SIG-M5 (cell line): ENCODE measurements at places on chromosomes 12 and 14.

DNA sequence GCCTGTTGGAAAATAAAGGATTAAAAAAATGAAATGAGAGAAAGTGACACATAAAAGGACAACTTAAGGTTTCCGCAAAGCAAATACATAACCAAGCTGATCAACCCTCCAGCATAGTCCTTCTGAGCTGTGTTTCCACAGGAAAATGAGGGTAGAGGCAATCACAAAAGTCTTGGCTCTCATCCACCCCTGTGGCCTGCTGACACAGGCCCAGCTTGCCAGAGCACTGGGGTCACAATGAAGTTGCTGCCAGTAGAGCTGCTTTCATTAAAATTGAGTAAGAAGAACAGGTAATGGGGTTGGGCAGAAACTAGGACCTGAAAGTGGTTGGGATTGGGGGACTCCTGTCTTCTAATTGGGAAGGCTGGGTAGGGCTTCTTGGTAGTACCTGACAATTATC lies 65.9 kb downstream of the RERG start:
- DNase-seq: no peak

GRCh38 chr12:47867495-47867941 lies 37.3 kb downstream of the VDR start:
- no peak for DNase-seq

DNA sequence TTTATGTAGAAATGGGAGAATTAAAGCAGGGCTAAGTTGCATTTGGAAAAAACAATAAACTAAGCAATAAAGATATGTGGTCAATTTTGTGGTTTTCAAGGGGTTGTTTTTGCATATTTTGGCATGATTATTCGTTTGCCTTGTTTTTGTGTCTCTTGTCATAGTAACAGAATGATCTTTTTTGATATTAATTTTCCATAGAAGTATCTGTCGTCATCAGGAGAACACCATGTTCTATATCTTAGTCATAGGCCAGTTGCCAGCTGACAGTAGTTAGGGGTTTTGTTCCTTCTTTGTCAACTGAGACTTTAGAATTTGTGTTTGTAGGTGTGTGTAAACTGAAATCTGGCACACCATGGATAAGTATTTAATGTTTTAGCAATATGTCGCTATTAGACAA lies 1354.8 kb downstream of the LRFN5 start:
- no peak for DNase-seq

DNA sequence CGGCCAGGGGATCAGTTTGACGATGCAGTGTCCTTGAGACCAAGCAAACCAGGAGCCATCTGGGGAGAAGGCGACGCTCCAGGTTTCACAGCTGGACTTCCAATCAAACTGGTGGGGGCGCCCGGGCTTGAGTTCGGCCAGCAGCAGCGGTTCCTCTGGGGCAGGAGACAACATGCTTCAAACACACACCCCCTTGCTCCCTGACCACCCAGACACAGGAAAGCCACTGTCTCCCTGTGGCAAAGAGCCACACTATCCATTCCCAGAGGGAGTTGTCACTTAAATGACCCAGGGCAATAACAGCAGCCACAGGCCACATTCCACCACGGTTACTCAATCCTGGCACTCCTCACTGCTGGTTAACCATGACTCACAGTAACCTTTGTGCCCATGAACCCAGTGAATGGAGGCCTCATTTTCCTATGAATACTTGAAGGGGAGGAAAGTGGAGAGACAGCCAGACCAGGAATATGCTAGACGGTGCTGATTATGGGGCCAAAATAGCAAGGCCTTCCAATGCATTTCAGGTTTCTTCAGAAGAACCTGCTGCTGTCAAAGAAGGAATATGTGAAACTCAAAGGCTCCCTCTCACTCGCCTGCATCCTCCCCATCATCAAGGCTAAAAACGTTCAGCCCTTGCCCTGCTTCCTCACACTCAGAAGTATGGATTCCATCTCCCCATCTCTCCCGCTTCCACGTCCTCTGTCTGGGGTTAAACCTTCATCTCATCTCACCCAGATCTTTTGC lies 8.5 kb downstream of the WSB2 start:
- no peak for DNase-seq

GRCh38 chr12:89799316-89799715 lies 90.7 kb upstream of the ATP2B1 start:
- DNase-seq: no peak

DNA sequence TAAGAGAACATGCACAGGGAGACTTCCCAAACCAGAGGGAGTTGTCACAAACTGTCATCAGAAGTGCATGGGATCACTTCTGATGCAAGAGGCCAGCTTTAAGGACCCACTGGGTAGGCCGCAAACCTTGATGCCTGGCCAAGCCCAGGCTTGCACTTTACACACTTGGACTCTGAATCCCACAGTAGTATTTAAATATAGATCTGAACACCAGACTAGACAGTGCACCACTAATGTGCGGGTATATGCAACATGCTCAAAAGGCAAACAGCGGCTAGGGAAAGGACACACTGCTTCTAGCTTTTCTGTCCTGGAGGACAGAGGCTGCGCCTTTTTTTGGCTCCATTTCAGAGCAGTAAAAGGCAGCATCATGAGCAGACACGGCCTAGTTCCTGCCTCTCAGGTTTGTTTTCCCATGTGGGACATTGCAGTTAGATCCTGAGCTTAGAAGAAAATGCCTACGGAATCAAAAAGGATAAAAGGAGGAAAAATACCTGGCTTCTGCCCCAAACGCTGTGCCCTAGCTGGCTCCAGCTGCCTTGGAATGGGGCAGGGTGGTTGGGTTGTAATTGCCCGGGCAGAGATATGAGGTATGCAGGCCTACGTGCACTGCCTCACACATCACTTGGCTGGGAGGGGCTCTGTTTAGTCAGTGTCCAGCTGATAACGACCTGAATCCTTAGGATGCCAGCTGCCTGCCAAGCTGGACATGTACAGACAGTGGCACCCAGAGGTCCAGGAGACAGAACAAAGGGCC lies 84.5 kb upstream of the EGLN3 start:
- no peak for DNase-seq

GRCh38 chr12:96143392-96143791 lies 50.8 kb upstream of the ELK3 start:
- DNase-seq: no peak

DNA sequence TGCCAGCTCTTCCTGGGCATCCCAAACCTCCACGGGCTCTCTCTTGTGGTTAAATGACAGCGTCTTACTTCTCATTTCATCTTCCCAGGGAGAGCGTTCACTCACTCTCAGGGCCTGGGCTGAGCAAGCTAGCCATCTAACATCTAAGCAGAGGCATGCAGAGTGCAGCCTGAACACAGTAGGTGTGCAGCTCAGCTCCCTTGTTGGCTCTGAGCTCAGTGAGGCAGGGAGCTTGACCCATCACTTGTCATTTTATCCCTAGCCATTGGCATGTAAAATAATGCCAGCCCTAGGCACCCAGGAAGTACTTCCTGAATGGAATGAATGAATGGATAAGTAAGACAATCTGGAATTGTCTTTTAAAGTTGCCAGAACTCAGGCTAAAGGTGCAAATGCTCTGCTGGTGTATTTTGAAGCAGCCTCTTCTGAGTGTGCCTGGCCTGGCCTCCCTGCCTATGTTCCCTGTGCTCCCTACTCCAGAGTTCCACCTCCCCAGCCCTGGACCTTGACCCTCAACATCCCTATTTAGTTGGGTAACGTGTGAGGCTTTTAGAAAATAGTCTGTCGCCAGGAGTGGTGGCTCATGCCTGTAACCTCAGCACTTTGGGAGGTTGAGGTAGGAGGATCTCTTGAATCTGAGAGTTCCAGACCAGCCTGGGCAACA lies 9.5 kb upstream of the MEG3 start:
- DNase-seq: no peak

DNA sequence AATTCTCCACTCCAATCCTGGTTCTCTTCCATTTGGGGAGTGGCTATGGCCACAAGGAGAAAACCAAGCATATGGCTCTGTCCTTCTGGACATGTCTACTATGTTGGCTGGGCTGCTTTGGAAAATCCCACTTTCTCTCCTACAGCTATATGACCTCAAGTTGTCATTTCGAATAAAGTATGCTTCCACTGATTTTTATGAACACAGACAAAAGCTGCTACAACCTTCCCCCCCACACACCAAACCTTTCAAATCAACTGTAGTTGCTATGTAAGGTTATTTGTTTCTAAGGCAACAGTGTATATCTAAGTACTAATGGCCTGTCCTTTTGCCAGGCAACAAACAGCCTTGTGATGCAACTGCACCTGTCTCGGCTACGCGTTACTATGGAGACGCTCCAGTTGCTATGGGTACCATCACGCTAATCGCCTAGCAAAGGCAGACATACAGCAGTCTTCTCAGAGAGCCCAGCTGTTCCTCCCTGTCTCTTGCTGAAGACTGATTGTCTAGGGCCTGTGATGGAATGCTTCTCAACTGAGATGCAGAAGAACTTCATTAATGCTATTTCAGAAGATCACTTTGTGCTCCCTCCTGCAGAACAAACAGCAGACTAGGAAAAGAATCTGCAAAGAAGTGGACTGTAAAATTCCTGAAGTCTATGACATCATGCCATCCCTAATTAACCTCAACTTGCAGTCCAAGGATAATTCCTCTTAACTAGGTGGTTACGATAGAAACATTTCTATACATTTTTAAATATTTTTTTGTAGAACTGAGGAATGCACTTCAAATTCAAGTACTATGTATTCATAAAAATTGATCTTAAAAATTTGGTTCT lies 67.6 kb downstream of the FOXN3 start:
- no peak for DNase-seq

DNA sequence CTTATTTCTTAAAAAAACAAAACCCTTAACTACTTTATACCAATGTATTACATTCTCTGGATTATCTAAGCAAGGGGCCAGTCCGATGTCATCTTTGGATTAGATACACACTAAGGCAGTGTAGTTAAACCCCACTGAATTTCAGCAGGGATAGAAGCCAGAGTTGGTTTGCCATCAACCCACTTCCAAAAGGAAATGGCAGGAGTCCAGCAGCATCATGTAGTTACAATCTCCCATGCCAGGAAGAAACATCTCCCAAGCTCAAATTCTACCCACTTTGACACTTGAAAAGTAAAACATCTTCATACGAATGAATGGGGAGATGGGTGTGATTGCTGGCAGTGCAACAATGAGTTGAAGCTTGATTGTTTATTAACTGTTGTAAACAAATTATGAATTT lies 203.5 kb upstream of the PLXNC1 start:
- DNase-seq: no peak

GRCh38 chr14:24055971-24056799 lies 4.4 kb downstream of the CARMIL3 start:
- DNase-seq: no peak

DNA sequence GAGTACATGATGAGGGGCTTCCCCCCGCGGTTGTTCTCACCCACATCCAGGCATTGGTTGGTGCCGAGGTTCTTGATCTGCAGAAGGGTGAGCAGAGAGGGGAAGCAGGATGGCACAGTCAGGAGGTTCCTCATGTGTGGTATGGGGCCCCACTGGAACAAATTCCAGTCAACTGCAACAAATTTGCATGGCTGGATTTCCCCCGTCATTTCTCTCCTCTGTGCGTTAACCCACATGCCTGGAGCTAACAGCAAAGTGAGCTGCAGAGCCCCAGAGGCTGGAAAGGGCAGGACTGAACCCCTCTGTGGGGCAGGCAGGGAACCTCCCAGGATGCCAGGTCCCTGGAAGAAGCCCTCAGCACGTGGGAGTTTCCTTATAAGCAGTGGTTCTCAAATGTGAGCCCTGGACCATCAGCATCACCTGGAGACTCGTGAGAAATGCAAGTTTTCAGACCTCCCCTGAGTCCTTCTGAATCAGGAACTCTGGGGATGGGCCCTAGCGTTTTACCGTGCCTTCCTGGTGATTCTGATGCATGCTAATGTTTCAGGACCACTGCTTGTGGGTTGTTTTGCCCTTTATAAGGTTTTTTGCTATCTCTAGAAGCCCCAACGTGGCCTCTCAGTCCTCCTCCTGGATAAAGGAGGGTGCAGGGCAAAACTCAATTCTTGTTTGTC lies 11.0 kb upstream of the CELA1 start:
- DNase-seq: no peak

DNA sequence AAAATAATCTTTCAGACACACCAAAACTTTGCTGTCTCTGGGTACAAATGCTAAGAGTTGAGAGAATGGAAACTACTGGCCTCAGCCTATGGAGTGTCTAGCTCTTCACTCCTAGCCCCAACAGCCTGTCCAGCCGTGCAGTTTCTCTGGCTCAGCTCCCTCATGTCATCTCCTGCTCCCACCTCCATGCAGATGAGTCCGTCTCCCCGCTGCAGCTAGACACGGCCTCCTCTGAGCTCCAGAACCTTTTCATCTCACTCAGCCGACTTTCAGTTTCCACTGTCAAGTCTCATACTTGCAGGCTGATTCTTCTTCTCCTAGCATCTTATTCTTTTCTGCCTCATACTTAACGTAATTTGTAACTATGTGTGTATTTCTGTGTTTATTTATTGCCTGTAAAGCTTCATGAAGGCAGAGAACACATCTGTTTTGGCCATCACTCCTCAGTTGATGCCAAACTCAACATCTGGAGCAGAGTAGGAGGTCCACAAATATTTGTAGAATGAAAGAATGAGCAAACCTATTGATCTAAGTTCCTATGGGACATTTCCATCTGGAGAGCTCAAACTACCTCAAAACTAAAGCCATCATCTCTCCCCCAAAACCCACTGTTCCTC lies 139.8 kb upstream of the PWP1 start:
- no peak for DNase-seq

DNA sequence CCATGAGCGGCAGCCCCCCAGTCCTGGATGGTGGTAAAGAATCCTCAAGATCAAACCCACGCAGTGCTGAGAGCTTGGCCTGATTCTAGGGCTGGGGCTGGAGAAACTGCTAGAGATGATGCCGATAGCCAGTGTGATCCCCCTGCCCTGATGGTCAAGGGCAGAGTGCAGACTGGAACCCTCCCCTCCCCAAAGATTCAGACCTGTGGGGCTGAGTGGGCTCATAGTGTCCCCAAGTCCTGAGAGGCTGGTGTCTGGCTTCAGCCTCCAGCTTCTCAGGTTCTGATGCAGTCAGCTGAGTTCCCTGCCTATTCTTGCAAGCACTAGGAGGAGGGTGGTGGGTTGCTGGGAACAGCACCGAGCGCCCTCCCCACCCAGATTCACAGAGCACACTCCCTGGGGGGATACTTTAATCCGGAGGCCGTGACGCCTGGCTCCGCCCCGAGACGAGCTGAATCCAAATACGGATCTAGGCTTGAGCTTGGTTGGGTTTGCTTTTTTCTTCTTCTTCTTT lies 11.9 kb downstream of the RHOF start:
- DNase-seq: no peak

- DNase-seq: peak; percentile 55
These were observed 10.8 kb downstream of the TAOK3 start for GRCh38 chr12:118361889-118362288.

DNA sequence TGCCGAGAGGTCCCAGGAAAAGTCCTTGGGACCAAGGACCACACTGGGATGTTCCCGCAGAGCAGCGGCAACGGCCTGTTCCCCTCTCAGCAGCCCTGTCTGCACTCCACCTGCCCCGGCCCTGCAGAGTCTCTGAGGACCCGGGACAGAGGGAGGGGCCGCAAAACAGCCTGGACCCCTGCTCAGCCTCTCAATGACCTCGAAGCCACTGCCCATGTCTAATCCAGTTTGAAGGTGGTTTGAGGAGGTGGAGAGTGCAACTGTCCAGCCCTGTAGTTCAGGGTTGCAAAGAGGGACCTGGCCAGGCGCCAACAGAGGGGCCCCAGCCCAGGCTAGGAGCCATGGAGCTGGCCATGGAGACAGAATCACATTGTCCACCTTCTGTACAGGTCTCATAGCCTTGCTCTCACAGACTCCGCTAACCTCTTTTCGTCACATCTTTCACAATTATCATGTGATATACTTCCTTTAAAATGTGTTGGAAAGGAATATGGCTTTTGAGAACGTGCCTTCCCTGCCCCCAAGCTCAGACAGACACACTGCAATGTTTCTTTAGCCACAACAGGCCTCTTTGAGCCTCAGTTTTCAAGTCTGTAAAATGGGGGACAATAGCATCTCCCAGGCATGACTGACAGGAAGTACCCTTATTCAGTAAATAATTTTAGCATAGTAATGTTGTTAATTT lies 49.3 kb downstream of the ACTN1 start:
- DNase-seq: no peak
